Stimulated activated CD4-positive, alpha-beta T cell treated with anti-CD3 and anti-CD28 coated beads, Interleukin-12 subunit alpha, Interleukin-12 subunit beta, amount 100 ng/mL, for 4 hours (primary cell): ENCODE measurements at places on chromosomes 7 and 10.

GRCh38 chr10:120451968-120452367, 5.1 kb upstream of the PLPP4 start:
- DNase-seq, result no peak

GRCh38 chr10:18268005-18268404, 127.8 kb downstream of the CACNB2 start:
- DNase-seq, result no peak

GRCh38 chr7:28908775-28909174, 49.4 kb downstream of the TRIL start:
- DNase-seq, result no peak

- DNase-seq, result no peak
Measured at GRCh38 chr10:33798754-33799153, 464.3 kb upstream of the NRP1 start.

DNA sequence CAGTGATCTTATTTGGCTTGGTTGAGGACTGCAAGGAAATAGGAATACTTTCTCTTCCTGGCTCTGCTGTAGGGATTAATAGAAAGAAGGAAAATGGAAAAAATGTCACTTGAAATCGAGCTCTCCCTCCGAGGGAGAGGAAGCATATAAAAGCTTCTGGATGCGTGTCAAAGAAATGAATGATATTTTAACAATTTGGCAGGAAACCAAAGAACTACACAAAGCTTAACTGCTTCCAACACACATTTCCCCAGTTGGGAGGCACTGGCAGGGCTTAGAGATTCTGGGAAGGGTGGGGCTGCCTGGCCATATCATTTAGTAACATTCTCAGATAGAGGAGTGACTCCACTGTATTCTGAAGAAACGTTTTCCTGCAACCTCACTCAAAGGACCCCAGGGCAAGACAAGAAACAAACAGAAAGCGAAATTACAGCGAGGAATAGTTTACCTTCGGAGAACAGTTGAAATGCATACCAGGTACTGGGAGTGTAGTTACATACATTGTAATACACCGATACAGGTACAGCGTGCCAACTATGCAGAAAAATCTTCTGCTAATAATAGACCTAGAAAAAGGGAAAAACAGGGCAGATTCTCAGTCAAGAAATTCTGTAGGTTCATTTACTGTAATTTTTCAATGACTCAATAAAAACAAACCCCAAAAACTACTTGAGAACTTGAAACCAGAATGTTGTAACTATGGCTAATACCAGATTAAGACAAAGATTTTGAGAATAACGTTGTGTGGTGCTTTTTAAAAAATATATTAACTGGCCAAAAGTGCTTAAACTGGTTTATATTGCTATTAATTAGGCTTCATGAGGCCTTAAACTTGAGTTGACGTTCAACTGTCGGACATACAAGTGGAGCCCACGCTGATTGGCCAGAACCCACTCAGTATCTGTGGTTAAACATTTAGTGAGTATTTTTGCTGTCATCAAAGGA, 75.7 kb upstream of the ASAH2 start:
- no peak for DNase-seq

DNA sequence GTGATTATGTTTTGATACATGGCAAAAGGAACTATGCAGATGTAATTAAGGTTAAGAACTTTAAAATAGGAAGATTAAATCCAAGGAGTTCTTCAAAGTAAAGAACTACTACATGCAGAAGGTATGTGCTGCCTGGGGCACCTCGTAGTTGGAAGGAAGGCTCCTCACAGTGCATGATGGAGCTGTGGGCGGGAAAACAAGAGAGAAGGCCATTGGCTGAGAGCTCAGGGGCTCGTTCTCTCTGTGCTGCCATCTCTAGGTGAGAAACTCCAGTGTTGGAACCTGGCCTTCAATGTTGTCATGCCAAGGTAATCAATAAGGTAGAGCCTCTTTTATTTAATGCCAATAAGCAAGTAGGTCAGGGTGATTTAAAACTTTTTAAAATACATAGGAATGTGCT, 391.4 kb upstream of the ETV1 start:
- no peak for DNase-seq

DNA sequence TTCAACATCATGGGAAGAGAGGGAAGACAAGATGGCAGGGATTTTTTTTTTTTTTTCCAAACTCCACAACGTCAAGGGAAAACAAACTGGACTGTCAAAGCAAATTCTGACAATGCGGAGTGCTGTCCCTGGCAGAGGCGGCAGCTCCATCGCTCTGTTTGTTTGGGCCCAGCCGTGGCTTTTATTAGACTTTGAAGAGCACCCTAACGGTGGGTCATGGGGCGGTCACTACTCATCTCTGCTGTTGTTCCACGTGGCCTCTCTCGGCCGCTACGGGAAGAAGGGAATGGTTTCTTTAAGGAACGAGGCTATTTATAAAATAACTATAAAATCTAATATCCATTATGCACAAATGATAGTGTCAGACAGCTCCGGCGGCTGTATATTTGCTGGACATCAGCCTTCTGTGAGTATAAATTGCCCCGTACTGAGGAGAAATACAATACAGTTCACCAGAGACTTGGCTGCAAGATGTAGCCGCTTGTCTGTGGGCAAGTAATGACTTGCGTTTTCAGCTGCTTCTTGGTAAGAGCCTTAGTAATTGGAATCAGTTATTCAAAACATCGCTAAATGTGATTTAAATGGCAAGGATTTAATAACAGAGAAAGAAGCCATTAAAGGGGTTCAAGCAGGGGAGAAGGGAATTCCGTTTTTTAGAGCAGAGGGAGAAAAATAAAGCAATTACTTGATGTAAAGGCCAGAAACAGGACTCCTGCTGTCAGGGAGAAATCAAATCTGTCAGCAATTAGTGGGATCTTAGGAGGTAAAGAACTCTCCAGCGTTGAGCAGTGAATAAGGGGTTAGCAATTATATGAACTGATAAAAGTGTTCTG, 61.7 kb upstream of the RAB11FIP2 start:
- DNase-seq, result no peak

- DNase-seq, result no peak
Measured at GRCh38 chr10:97102441-97102840, 83.3 kb downstream of the SLIT1 start.
